ENCODE measurements at places on chromosomes 7 and 10.

DNA sequence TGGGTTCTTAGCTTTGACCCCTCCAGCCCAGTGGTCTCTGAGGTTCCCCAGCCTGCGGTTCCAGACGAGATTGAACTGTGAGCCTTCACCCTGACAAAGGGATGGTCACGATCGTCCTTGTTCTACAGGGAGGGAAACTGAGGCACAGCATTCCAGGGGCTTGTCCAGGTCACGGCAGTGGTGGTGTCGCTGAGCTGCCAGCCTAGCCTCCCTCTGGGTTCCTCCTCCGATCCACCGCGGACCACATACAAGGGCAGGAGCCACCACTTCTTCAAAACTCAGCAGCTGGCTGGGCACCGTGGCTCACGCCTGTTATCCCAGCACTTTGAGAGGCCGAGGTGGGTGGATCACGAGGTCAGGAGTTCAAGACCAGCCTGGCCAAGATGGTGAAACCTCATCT, 35.8 kb downstream of the ELFN1 start:
- no peak for DNase-seq

DNA sequence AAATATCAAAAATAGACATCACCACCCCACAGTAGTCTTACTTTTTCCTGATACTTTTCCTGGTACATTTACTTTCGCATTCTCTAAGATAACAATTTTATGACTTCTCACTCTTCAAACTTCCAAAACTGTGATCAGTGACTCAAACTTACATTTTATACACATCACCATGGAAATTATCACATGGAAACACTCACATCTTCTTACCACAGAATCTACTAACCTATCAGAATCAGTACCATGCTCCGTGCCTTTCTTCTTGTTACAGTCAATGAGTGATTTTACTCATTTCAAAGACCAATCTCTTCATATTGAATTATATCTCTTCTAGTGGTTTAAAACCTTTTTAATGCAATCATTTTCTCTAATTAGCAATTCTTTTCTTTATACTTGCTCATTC, 120.3 kb downstream of the PTEN start:
- DNase-seq, result no peak

DNA sequence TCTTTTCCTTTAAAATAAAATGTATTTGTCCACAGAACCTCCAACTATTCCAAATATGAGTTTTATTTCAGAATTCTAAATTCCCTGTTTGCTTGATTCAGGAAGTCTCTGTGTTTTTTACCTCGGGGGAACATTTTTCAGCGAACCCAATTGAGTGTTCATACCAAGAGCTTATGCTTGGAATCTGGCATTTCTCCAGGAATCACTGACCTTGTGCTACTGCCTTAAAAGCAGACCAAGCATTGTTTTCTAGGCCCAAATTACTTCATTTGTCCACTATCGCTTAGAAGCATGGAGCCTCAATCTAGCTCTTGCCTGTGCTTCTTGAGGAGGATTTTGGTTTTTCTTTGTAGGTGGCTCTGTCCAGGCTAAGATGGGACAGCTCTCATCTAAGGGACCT, 59.4 kb downstream of the EBLN1 start:
- DNase-seq, result no peak

GRCh38 chr7:129084801-129085551, 30.1 kb upstream of the TNPO3 start:
- DNase-seq, result no peak

DNA sequence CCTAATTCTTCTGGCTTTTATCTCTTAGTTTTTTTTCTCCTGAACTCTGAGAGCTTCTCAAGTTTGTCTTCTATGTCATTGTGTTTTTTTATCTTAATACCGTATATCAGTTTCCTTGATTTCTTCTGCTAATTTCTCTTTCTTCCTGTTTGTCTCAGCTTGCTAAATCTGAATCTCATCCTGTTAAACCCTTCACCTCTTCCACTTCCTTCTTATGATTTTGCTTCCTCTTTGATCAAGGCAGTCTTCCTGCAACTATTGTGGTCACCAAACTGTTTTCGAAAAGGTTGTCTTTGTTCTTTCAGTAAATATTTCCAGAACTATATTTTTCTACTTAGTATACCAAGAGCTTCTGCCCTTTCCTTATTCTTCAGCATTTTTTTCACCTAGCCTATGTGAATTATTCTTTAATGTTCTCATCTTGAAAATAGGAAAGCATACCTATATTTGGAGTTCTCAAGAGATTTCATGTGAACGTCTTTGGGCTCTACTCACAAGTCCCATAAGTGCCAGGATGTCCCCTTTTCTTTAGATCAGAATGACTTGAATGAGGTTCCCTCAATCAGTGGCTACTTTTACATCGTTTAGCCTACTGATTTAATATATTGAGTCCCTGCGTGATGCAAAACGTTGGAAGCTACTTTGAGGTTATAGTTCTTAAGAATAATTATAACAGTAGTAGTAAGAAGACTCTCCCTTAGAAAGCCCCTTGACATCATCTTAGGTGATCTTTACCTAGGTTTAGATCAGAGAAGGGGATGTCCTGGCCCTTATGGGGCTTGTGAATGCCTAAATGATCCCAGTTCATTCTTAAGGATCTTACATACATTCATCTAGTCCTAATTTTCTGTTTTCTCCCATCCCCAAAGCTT, 415.4 kb upstream of the AUTS2 start:
- no peak for DNase-seq

- DNase-seq, result no peak
Measured at GRCh38 chr7:22718200-22718711, 8.7 kb upstream of the IL6 start.

DNA sequence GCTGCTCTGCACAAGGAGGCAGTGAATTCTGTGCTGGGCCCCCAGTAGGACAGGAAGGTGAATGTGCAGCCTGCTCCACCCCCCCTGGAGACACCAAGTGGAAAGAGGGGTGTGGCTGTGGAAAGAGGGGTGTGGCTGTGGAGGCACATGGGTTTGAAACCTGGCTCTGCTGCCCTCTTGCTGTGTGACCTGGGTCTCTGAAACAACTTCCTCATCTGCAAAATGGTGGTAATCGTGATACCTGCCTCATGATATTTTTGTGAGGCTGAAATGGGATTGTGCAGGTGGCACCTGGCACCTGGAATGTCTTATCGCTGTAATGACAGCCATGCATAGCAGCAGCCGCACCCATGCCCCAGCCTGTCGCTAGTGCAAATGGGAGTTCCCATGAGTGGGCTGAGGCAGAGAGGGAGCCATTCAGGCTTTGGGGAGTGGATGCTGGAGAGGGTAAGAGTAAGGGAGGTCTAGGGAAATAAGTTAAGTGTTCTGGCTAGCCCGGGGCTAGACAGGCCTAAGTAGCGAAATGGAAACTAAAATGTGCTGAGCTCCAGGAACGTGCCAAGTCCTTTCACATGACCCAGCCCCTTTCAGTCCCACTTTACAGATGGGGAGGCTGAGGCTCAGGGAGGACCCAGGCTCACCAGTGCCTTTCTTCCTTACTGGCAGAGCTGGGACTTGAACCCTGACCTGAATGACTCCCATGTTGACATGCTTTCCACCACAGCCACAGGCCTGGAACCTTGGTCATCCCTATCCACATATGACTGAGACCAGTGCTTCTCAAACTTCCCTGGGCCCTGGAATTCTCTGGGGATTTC, 35.0 kb downstream of the C10orf105 start:
- no peak for DNase-seq

- DNase-seq, result no peak
Measured at GRCh38 chr7:151088019-151088855, 2.0 kb downstream of the AGAP3 start.

- DNase-seq, result no peak
Measured at GRCh38 chr7:146864644-146865043, 748.0 kb downstream of the CNTNAP2 start.

GRCh38 chr10:100670828-100671479, 74.4 kb upstream of the PAX2 start:
- peak; percentile 55 for DNase-seq

DNA sequence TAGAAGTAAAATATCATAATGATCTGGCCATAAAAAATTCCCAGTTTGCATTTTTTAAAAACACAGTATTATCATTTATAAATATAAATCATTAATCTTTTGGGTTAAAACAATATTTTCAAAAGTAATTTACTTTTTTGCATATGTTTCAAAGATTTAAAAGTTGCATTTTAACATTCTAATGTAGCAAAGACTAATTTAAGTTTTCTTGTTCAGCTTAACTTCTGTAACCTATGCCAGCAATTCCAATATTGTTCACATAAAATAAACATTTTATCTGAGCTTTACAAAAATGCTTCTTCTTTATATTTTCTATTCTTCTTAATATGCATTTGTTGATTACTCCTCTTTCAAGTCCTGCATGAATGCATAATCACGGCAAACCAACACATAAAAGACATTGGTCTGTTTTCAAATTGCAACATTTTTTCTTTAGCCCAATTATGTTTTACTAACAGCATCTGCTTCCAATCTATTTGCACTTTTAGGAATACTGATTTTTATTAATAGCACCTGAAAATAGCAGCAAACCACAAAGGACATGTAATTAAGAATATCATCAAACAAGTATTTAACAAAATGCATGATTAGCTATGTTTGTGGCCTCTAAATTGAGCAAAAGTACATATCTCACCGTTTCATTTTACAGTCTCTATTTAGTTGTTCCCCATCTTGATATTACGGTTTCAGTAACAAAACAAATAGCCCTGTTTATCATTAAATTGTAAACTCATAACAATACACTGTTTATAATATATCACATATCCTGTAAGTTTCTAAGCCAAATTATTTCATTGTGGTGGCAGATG, 286.9 kb upstream of the NFE2L3 start:
- DNase-seq, result no peak

- no peak for DNase-seq
Measured at GRCh38 chr7:150388306-150388705, 9.2 kb downstream of the ZNF775 start.

- no peak for DNase-seq
Measured at GRCh38 chr10:35972275-35972674, 330.2 kb upstream of the FZD8 start.

GRCh38 chr7:146554556-146554955, 438.0 kb downstream of the CNTNAP2 start:
- no peak for DNase-seq

- DNase-seq, result no peak
Measured at GRCh38 chr10:14758994-14759664, 15.6 kb downstream of the FAM107B start.

- DNase-seq, result peak; percentile 21
Measured at GRCh38 chr7:77537778-77538280, 734 bp downstream of the PTPN12 start.

DNA sequence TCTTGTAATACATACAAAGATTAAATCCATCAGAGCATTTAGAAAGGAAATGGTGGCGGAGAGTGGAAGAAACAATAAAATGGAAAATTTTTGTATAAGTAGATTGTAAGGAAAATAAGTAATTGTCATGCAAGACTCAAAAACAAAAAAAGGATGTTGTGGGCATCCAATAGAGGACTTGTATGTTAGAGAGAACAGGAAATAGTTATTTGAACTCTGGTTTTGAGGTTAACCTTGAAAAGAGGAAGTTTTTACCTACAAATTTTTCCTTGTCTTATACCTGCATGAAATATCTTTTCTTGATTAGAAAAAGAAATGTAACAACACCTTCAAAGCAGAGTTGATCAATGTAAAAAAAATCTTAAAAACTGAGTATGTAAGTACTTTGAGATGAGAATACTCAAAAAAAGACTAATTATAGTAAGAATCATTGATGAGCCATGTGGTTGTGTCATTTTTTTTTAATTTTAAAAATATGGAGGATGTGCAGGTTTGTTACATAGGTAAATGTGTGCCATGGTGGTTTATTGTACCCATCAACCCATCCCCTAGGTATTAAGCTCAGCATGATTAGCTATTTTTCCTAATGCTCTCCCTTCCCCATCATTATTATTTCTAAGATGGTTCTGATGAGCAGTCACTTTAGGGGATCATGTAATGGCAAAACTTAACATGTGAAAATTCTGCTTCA, 11.9 kb downstream of the TMEM106B start:
- DNase-seq, result no peak

- no peak for DNase-seq
Measured at GRCh38 chr10:76840802-76841201, 796.8 kb downstream of the KCNMA1 start.

DNA sequence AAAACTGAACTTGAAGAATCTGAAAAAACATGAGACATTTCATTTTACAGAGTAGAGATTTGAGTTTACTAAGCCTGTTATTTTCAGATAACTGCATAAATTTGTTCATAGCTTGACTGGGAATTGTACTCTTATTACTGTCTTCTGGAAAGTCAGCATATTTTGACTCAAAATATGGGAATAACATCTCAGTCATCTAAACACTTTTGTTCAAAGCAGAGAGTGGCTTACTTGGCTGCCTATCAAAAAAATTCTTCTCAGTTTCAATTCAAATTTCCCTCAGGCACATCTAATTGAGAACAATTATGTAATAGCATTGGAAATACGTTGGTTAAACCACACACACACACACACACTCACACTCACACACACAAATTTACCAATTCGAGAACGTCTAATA, 384.6 kb downstream of the ARL4A start:
- DNase-seq, result no peak

DNA sequence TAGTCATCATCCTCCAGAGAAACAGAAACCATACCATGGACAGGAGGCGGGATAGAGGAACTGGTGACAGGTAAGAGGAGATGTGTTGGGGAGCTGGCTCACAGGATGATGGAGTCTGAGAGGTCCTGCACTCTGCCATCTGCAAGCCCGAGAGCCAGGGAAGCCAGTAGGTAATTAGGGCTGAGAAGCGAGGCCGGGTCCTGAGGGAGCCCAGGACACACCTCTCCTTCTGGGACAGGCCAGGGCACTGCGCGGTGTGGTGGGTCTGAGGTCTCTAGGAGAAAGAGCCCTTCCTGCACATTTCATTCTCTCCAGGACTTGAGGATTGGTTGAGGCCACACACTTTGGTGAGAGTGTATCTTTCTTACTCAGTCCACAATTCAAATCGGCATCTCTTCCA, 415.5 kb downstream of the GLRX3 start:
- DNase-seq, result no peak
